ENCODE measurements at places on chromosomes 5 and 9.
A peak's percentile ranks its signal among the peaks of the same experiment; 100 is the strongest.

DNA sequence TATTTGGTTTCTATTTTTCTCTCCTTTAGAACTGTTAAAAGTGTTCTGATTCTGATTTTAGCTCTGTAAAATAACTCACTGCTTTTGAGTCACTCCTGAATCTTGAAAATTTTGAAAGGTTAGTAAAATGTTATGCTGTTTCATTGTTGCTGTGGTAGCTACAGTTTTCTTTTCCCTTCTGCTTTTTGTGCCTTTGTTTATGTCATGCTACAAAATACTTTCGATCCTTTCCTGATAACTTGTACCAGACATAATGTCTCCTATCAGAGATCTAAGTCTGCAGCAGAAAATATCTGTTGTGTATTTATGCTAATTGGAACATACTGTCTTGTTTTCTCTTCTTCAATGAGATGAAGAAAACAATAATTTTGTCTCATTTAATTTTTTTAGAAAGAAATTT, 26.9 kb upstream of the CEP120 start:
- DNase-seq: no peak

DNA sequence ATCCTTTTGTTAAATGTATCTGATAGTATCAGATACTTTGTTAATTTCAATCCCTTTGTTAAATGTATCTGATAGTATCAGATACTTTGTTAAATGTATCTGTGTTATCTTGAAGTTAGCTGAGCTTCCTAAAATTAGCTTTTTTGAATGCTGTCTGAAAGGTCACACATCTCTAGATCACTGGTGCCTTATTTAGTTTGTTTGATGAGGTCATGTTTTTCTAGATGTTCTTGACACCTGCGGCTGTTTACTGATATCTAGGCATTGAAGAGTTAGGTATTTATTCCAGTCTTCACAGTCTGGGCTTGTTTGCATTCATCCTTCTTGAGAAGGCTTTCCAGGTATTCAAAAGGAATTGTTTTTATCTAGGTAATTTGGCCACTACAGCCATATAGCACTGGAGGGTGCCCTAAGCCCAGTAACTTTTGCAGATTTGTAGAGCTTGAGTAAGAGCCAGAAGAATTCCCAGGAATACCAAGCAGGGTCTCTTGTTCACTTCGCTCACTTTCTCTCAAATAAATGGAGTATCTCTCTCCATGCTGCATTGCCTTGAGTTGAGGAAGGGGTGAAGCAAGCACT, 435.4 kb upstream of the GRAMD2B start:
- DNase-seq: no peak

DNA sequence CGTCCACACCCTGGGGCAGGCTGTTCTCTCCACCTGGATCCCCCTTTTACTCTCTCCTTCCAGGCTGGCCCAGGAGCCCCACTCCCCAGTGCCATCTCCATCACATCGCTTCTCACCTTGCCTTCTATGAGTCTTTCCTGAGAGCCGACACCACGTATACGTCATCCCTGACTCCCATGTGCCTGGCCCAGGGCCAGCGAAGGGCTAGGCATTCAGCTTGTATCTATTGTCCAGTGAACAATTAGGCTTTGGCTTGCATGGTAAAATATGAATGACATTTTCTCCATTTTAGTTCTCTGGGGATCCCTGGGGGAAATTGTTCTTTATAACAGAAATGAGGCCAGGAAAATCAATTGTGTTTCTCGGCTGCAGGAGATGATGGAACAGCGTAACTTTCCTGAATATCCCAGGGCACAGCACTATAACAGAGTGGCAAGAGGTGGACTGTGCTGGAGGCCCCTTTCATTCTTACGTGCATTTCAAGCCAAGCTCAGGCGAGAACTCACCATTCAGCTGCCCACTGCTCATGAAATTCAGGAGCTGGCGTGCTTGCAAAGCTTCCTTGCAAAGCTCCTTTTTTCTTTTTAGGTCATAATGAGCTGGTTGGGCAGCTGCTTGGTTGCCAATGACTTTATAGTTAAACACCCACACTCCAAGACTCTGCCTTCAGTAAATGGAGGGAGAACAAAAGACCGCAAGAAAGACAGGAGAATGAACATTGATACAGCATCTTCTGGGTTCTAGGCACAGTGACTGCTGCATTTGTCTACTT, 37.7 kb downstream of the NSG2 start:
- no peak for DNase-seq

DNA sequence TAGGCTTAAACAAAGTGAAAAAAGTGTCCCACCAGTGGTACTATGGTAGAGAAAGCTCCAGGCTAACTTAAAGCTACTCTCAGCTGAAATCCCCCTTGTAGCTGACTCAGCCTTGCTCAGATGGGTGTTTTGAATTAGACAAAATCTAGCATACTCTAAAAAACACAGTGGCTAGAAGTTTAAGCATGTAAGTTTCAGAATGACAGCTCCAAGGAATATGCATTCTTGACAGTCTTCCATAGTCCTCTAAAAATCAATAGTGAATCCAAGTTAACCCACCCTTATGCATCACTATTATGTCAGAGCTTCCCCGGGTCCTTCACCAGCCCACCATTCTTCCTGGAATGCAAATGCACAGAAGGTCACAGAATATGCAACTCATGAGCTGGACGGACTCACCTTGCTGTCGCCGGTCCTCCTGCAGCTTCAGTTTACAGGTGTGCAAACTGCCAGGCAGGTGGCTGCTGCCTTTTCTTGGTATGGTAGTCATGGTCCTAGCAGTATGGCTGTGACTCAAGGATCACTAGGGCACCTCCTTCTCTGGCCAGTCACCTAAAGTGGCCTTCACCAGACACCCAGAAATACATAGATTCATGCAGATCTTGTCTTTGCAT, 668 bp downstream of the RANBP3L start:
- no peak for DNase-seq

GRCh38 chr9:118529210-118529609, 825.0 kb downstream of the TLR4 start:
- DNase-seq: peak; percentile 51

DNA sequence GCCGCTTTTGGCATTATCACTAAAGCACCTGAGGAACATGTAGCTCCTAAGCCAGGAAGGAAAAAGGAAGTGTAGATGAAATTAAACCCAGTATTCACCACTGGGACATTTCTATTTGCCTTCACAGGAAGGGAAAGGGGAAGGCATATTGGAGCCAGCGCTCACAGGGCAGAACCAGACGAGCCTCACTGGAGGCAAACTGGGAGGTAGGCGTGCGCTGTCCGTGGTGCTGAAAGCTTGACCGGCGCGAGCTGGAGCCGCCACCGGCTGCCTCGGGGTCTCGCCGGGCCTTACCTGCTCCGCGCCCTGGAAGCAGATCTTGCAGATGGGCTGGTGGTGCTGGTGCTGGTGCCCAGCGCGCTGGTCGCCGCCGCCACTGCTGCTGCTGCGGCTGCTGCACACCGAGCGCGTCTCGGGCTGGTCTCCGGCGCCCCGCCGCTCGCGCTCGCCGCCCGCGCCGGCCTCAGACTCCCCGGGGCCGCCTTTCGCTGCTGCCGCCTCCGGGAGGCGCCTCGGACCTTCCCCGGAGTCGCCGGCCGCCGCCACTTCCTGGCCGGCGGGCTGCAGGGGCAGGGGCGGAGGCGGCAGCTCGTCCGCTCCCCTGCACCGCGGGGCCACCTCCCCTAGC, 732 bp downstream of the MARCHF11 start:
- peak; percentile 76 for DNase-seq

Data from hematopoietic multipotent progenitor cell treated with erythropoietin and hydrocortisone succinate and interleukin-3 and kit ligand, for 4 days (in vitro differentiated cells).